ENCODE measurements at places on chromosomes 5 and 9.

DNA sequence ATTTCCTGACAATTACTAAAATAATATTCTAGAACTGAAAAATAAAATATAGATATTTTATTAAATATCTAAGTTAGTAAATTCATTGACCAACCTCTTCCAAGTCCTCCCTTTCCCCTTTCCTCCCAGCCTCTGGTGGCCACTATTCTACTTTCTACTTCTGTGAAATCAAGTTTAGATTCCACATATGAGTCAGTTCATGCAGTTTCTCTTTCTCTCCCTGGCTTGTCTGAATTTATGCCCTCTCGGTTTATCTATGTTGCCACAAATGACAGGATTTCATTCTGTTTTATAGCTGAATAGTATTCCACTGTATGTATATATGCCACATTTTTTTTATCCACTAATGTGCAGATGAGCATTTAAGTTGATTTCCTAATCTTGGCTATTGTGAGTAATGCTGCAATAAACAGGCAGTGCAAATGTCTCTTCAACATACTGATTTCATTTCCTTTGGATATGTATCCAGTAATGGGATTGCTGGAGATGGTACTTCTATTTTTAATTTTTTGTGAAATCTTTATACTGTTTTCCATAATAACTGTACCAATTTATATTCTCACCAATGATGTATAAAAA is 52.3 kb downstream of the WDR36 start:
- peak; percentile 29 for DNase-seq

GRCh38 chr9:92504881-92505280 is 22.6 kb upstream of the ASPN start:
- peak; percentile 29 for DNase-seq

DNA sequence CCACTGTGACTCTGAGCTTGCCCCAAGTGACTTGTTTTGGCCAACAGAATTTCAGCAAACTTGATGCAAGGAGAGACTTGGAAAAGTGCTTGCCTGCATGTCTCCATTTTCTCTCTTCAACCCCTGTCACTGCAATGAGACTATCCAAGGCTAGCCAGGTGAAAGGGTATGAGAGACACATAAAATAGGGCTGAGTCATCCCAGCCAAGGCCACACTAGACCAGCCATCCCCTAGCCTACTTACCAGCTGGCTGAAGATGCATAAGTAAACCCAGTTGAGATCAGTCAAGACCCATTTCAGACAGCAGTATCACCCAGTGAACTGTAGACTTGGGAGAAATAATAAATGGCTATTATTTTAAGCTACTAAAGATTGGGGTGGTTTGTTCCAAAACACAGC is 52.9 kb upstream of the VLDLR start:
- DNase-seq = no peak

- DNase-seq = no peak
These were observed 94.6 kb downstream of the PRRT1B start for GRCh38 chr9:131639769-131640437.

- no peak for DNase-seq
These were observed 2300.3 kb downstream of the MAT2B start for GRCh38 chr5:165805756-165806155.

GRCh38 chr9:96044401-96044800 is 168.9 kb downstream of the ERCC6L2 start:
- DNase-seq = no peak

GRCh38 chr9:129801504-129801903 is 1.5 kb upstream of the TOR1B start:
- DNase-seq = no peak

Data from osteoblast (primary cell).